ENCODE measurements at places on chromosomes 11 and 22.

DNA sequence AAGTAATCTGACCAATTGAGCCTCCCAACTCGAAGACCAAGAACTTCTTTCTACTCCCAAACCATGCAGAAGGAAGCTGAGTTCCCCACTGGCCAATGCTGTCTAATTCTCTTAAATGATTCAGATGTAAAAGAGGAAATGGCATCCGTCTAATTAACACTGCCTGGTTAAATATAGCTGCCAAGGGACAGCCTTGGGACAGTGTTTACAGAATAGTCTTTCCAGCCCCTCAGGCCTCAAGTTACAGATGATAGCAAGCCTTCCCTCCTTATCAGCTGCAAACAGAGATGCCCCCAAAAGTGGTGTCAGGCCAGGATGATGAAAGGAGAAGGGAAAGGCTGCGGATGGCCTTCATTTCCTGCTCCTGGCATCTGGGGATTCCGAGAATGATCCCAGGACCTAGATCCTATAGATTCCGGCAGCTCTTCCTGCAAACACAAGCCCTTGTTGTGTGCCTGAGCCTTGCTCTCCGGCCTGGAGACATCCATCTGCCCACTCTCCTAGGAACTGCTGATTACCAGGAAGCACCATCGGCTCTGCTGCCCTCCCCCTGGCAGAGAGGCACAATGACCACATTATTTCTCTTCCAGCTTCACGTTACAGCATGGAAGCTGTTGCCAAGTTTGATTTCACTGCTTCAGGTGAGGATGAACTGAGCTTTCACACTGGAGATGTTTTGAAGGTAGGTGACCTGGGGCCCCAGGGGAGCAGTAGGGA is 13.5 kb upstream of the TMA7B start:
- DNase-seq: no peak

- DNase-seq: no peak
These were observed 32.9 kb upstream of the SLN start for GRCh38 chr11:107744736-107745135.

- DNase-seq: no peak
These were observed 5.9 kb downstream of the DBX1 start for GRCh38 chr11:20154381-20154780.

GRCh38 chr11:63543711-63544110 is 7.1 kb downstream of the PLAAT4 start:
- no peak for DNase-seq

- no peak for DNase-seq
These were observed 99.2 kb upstream of the RASSF10 start for GRCh38 chr11:12909879-12910278.

- no peak for DNase-seq
These were observed 9.6 kb upstream of the KCNQ1OT1 start for GRCh38 chr11:2709429-2709828.

GRCh38 chr22:47878460-47878859 is 1116.0 kb downstream of the TBC1D22A start:
- DNase-seq: no peak

GRCh38 chr22:44180706-44181032 is at the start of gene PARVG:
TSS of gene PARVG (plus strand) at chr22:44180925. CDS start at chr22:44183330, 2,405 bp downstream.
- no peak for DNase-seq

DNA sequence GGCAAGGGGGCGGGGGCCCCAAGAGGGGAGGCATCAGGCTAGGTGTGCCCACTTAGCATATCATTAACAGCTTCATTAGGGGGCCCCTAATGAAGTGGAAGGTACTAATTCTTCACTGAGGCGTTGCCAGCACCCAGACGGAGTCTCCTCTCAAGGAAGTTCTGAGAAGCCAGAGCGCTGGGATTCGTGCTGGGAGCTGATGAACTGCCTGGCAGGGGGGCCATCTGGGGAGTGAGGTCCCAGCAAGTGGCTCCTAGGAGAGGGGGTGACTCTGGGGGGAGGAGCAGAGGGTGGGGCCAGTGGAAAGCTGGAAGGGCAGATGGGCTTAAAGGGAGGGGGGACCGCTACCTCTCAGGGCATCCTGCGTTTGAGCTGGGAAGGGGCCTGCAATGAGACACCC is 29.8 kb downstream of the DAGLA start:
- no peak for DNase-seq

GRCh38 chr11:102924851-102925380 is 30.6 kb downstream of the MMP13 start:
- DNase-seq: no peak

GRCh38 chr11:47233989-47234668 is 14.5 kb downstream of the ACP2 start:
- no peak for DNase-seq

DNA sequence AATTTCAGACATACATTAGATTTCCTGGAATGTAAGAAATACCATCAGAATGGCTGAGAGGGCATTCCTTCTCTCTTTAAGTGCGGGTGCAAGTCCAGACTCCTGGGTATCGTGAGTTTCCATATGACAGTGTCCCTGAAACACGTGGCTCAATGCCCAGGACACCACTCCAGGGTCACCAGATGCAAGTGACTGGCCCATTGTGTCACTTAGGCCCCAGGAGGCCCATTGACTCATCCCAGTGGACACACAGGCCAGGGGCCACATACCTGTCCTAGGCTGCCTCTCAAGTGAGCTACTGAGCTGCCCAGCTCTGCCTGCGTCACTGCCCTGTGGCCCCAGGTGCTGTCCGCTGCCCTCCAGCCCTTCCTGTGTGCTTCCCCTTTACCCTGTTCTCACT is 18.5 kb downstream of the FBLN1 start:
- DNase-seq: no peak

All from stimulated activated CD4-positive, alpha-beta T cell treated with anti-CD3 and anti-CD28 coated beads, Interleukin-12 subunit alpha, Interleukin-12 subunit beta, amount 100 ng/mL, for 24 hours (primary cell).